GM03348 (cell line): ENCODE measurements at places on chromosomes 2 and 18.
A peak's percentile ranks its signal among the peaks of the same experiment; 100 is the strongest.

GRCh38 chr18:79371561-79372121, 24.1 kb upstream of the NFATC1 start:
- no peak for DNase-seq

DNA sequence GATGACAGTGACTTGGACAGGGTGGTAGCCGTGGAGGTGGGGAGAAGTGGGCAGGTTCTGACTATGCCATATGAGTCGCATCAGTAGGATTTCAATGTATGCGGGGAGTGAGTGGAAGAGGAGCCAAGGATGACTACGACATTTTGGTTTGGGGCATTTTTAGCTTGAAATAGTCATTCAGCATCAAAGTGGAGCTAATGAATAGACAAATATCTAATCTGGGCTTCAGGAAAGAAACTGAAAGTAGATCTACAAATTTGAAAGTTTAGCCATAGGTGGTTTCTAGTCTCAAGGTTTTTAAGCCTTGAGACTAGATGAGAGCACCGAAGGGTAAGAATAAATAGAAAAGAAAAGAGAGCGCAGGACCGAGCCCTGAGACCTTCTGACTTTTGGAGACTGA, 58.3 kb downstream of the FEZ2 start:
- DNase-seq, result peak; percentile 39

DNA sequence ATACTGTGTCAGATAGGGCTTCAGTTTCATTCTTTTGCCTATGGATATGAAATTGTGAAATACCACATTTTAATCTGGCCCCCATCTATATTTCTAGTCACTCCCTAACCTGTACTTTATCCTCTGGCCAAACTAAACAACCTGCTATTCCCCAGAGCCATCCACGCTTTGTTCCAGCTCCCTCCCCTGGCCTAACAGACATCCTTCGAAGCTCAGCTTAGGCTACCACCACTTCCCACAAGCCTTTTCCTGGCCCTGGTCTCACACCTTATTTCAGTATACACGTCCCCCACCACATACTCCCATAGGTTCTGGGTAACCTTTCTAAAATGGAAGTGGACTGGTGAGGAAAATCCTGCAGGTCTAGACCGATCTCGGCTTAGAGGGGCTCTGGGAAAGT, 55.4 kb downstream of the MAP4K3 start:
- DNase-seq, result no peak

DNA sequence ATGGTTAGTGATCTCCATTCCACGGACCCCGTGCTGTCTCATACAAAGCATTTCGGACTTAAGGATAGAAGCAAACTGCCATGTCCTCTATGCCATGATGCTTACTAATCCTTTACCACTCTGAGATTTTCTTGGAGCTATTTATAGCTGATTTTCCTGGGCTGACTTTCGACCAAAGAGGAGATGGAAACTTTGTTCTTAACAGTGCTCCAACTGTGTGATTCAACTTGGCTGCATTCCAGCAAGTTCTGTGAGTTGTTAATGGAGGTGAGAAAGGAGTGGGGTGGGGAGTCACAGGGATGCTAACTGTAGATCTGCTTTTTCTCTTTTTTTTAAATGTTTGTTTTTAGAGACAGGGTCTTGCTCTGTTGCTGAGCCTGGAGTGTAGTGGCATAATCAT, 45.5 kb upstream of the MSH2 start:
- DNase-seq, result no peak

DNA sequence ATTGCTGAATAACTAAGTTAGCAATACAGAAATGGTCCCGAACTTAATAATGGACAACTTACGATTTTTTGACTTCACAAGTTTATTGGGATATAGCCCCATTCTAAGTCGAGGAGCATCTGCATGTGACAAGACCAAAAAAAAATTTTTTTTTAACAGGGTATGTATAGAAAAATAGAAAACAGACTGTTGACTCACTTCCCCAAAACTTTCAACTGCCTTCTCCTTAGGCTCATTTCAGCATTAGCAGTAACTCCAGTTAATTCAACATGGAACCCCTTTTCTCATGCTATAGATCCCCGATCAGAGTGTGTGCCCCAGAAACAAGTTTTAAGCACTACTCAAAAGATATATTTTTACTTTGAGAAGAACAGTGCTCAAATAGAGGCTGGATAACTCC, 5.4 kb downstream of the CD302 start:
- DNase-seq, result no peak
